Thyroid gland (tissue), 4 donors: ENCODE measurements at places on chromosomes 16 and 17.
A peak's percentile ranks its signal among the peaks of the same experiment; 100 is the strongest.

GRCh38 chr16:51040637-51041036 is 110.4 kb downstream of the SALL1 start:
- no peak for DNase-seq

DNA sequence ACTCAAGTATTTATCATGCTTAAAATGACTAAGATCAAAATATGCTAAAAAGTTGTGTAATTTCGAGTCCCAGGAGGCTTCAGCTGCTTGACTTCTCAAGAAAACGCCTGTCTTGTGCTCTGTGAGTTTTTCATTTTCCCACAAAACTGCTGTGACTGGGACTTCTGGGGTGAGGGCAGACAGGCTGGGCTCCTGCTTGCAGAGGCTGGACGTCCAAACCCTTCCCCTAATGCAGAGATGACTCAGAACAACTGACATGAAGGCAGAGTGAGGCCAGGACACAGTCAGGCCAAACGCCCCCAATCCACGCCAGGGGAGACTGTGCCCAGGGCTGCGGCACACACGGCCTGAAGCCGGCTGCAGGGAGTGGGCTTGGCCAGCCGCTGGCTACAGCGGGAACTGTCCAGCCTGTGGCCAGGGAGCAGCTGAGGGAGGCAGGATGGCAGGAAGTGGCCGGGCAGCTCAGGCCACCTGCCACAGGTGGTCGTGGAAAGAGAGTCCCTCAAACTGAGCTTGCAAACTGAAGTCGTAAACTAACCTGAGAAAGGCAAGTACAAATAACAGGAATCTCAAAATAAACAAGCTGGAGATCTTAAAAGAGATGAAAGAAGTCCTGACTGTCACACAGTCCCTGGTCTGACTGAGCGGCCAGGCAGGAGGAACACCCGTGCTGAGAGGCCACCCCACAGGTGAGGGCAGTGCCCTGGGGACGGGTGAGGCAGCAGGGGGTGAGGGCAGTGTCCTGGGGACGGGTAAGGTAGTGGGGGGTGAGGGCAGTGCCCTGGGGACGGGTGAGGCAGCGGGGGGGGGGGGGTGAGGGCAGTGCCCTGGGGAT is 21.3 kb upstream of the HEXD start:
- DNase-seq: no peak

DNA sequence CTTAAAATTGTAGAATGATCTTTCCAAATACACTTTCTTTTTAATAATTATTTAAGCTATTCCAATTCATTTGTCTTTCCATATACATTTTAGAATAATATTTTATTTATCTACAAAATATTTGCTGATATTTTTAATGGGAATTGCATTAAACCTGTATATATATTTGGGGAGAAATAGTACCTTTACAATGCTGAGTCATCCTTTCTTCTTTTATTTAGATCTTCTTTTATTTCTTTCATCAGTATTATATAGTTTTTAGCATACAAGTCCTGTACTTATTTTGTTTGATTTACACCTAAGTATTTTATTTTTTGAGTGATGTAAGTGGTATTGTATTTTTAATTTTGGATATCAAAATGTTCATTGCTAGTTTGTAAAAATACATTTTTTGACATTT is 639.5 kb upstream of the GOT2 start:
- no peak for DNase-seq

DNA sequence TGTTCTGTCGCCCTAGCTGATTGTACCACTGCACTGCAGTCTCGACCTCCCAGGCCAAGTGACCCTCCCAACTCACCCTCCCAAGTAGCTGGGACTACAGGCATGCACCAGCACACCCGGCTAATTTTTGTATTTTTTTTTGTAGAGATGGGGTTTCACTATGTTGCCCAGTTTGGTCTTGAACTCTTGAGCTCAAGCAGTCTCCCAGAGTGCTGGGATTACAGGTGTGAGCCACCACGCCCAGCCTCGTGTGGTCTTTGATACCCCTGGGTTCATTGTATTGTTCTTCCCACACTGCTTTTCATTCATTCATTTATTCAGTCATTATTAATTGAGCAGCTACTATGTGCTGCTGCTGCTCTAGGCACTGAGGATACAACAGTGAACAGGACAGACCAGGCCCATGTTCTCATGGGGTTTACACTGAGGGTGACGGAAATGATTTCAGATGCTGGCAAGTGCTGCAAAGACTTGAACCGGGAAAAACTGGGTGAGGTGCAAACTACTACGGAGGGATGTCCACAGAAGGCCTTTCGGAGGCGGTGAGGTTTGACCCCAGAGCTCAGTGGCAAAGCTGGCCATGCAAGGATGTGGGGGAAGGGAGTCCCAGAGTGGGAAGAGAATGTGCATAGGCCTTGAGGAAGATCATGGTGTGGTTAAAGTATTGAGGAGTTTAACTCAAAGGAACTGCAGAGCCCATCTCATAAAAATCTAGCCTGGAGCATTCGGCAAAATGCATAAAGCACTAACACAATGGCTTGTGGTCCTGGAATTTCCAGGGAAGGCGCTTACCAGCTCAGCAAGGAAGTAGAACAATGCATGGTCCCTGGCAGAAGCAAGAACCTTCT is 10.9 kb downstream of the ABCC1 start:
- no peak for DNase-seq

DNA sequence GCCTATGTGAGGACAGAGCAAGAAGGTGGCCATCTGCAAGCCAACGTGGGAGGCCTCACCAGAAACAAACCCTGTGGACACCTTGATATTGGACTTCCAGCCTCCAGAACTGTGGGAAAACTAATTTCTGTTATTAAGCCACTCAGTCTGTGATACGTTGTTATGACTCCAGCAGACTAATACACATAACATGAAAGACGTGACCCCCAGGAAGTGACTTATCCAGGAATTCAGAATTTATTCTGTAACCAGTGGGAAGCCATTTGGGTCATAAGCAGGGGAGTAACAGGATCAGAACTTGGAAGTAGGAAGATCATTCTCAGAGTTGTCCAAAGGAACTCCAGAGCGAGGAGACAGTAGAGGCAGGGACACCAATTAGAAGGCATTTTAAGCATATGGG is 12.5 kb upstream of the GINS3 start:
- no peak for DNase-seq

DNA sequence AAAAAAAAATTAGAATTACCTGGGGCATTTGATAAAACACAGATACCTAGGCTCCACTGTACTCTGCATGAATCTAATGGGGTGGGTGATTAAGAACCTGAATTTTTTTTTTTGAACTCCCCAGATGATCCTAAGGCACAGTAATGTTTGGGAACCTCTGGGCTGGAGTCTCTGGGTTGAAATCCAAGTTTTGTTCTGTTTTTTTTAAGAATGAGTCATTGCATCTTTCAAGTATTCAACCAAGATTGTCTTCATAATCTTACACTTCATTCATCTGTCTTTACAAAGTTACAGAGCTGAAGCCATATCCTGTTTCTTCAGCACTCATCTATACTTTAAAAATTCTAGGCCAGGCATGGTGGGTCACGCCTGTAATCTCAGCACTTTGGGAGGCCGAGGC is 52.6 kb downstream of the PIGL start:
- no peak for DNase-seq

DNA sequence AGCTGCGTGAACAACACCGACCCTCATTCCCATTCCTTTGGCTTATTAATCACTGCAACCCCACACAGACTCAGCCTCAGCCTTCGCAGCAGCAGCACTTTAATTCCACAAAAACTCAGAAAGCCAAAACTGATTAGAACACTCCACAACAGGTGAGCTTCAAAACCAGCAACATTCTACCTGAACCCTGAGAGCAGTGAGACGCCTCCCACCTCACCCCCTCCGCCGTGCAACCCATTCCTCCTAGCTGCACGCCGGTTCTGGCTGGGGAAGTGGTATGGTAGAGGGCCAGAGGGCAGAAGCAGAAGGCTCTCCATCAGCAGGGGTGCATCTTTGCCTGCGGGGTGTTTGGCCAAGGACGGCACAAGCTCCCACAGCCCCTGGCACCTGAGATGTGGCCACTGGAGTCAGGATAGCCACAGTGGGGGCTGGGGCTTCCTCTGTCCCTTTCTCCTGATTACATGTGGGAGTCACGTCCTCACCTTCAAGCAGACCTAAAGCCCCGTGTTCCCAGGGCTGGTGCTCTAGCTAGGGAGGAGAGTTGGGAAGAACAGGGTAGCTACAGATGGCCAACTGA is 1.6 kb downstream of the BORCS6 start:
- no peak for DNase-seq

- no peak for DNase-seq
Measured at GRCh38 chr16:12496186-12496585, 307.5 kb downstream of the CPPED1 start.

GRCh38 chr16:16096121-16096857 is 127.0 kb downstream of the ABCC6 start:
- DNase-seq: peak; percentile 76

DNA sequence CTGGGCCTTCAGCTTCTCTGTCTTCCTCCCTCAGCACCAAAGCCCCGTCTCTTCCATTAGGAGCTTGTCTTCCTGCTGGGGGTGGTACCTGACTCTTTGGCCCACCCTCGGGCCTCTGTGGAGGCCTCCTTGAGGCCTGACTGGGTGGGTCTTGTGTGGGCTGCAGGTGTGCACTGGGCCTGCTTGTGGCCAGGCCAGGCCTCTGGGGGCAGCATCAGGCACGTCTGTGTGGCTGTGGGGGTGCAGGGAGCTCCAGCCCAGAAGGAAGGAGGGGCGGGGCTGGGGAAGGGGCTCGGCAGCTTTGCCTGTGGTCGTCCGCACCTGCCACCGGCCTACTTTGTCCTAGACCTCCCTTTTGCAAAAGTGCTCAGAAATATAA is 7.0 kb downstream of the PIGQ start:
- no peak for DNase-seq

DNA sequence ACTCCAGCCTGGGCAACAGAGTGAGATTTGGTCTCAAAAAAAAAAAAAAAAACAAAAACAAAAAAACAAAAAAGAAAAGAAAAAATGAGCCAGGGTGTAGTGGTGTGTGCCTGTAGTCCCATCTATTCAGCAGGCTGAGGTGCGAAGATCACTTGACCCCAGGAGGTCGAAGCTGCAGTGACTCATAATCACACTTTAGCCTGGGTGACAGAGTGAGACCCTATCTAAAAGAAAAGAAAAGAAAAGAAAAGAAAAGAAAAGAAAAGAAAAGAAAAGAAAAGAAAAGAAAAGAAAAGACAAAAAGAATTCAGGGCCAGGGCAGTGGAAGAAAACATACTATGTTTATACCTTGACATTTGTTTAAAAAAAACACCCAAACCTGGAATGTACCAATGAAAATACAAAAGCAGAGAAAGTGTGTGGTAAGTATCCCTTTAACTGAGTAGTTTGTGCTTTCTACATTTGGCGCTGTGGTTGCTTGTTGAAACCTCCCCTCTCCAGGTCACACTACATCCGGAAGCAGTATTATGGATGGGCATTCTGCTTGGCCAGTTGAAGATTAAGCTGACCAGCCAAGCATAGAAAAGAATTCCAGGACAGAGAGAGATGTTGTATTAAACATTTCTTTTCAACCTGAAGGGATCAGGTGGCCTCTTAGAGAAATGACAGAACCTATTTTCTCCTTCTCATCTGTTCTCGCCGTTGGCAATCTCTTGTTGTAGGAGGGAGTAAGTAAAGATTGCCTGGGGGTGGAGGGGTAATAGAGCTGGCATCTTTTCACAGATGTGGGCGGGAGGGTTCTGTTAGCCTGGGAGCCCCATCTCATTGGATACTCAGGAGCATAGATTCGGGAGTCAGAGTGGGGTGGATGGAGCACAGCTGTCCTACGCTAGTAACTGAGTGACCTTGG is 12.1 kb upstream of the PRKCB start:
- peak; percentile 33 for DNase-seq

- no peak for DNase-seq
Measured at GRCh38 chr16:303760-304505, 21.0 kb downstream of the PDIA2 start.

DNA sequence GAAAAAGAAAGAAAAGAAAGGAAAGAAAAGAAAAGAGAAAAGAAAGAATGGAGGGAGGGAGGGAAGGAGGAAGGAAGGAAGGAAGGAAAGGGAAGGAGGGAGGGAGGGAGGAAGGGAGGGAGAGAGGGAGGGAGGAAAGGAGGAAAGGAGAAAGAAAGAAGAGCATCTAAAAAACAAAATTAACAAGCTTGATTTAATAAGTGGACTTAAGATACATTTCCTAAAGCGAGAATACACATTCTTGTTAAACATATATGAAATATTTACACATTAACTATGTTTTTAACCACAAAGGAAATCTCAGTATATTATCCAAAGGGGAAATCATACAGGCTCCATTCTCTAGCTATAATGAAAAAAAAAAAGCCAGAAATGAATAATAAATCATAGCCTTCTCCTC is 47.3 kb upstream of the IRX5 start:
- no peak for DNase-seq

DNA sequence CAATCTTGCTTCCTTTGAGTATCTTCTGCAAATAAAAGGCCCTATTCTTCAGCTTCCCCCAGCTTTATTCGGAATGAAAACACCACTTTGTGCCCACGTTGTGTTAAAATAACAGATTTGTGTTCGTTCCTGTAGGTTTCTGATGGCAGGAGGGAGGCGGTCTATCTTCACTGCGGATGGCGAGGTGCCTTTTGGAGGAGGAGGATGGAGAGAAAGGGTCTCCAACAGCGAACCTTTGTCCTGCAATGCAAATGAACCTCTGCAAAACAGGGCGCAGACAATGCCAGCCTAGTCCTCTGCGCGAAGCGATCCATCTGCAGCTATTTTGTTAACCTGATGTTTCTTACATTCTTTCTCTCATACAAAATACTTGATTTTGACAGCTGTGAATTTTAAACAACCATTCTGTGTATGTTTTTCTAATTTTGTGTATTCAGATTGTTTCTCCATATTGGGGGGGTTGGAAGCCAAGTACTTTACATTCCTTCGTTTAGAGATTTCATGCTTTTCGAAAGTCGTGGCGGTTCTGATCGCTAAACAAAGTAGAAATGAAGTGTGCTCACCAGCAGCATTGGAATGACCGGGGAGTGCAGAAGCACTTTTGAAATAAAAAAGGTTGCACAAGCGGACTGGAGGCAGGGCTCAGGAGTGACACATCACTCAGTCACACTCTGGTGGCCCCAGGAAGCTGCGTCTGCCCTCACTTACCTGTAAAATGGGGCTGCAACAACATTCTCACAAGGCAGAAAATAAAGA is 279.0 kb upstream of the IRX5 start:
- peak; percentile 68 for DNase-seq

GRCh38 chr17:46809110-46809571 is 9.4 kb downstream of the WNT3 start:
- DNase-seq: no peak

DNA sequence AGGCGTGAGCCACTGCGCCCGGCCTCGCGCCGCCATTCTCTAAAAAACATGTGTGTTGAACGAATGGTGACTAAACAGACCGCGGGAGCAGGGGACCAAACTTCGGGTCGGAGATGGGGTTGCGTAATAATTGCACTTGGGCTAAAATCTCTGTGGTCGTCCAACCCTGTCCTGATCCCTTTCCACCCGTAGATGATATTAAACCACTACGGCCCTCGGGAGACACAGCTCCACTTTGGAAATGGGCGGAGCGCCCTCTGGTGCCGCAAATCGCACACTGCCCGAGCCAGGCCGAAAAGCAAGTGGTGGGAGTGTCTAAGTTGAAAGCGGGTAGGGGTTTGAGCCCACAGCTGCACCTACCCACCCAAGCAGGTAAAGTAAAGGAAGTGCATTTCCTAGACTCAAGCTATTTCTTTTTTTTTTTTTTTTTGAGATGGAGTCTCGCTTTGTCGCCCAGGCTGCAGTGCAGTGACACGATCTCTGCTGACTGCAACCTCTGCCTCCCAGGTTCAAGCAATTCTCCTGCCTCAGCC is 17.0 kb downstream of the CAVIN1 start:
- DNase-seq: peak; percentile 88
